CD4-positive, alpha-beta memory T cell (primary cell): ENCODE measurements at places on chromosomes 13 and 19. TPM values are rescaled to one million over a fixed set of nuclear protein-coding genes. Genes with fewer than 3 reads are reported as not detected.

- H3K27ac ChIP-seq: peak overlapping the region; percentile 70
- H3K4me3 ChIP-seq: peak overlapping the region; percentile 4
- H3K4me1 ChIP-seq: peaks cover 47% of the 10 kb centered on the region
These were observed 17.3 kb downstream of the SIGLEC8 start for GRCh38 chr19:51440846-51441409.

DNA sequence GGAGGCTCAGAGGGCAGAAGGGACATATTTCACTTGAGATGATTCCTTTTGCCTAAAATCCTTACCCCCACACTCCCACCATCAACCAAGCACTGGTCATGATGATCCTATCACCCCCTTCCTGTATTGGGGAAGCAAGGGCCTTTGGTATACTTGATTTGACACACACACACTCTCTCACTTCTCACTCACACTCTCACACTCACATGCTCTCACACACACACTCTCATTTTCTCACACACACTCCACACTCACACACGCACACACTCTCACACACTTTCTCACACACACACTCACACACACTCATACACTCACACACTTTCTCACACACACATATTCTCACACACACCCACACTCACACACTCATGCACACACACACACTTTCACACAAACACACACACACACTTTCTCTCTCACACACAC lies 8.6 kb downstream of the RGCC start:
- peaks cover 38% of the 10 kb centered on the region for H3K36me3 ChIP-seq
- peak overlapping the region; percentile 11 for H3K4me3 ChIP-seq
- H3K4me1 ChIP-seq: peaks cover 89% of the 10 kb centered on the region
- H3K27me3 ChIP-seq: no peaks in the 10 kb centered on the region

GRCh38 chr13:70729369-70729768 lies 621.1 kb upstream of the KLHL1 start:
- no peak for DNase-seq
- H3K4me3 ChIP-seq: no peak overlapping the region
- no peaks in the 10 kb centered on the region for H3K36me3 ChIP-seq

GRCh38 chr19:4266253-4267000 lies 12.6 kb upstream of the SHD start:
- no peaks in the 10 kb centered on the region for H3K27me3 ChIP-seq
- DNase-seq: no peak
- peaks cover 34% of the 10 kb centered on the region for H3K36me3 ChIP-seq
- no peak overlapping the region for H3K4me3 ChIP-seq
- peaks cover 7% of the 10 kb centered on the region for H3K4me1 ChIP-seq
- no peak overlapping the region for H3K27ac ChIP-seq

DNA sequence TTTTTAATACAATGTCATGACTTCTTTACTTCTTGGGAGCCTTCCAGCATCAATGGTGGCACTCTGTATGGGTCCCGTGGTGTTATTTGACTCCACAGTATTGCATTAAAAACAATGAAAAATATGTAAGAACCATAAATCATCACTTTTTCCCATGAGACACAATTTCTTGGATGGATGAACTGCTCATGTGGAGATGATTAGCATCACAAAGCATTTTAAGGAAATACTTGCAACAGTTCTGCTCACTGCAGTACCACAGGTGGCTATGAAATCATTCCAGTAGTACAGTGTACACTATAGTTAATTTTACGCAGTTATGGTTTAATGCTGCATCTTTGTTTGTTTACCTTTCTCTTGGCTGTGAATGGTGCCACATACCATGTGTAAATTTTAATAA lies 37.2 kb upstream of the C1QTNF9B start:
- no peak overlapping the region for H3K4me3 ChIP-seq
- H3K36me3 ChIP-seq: no peaks in the 10 kb centered on the region
- no peak for DNase-seq

DNA sequence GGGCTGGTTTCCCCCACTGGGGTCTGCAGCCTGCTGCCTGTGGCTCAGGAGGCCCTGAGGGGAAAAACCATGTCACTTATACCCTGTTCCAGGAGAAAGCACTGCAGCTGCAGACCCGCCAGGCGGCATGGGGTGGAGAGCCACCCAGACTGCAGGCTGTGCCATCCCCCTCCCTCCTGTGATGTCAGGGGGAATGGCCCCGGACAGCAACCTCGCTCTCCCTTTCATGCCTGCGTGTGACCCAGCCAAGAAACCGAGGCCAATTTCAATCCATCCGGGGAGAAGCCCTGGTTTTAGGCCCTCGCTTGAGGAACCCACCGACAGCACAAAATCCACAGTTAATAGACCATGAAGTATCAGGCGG lies 37.2 kb upstream of the MATK start:
- no peak for DNase-seq
- H3K4me1 ChIP-seq: peaks cover 12% of the 10 kb centered on the region
- no peak overlapping the region for H3K4me3 ChIP-seq
- no peak overlapping the region for H3K27ac ChIP-seq
- no peaks in the 10 kb centered on the region for H3K27me3 ChIP-seq
- no peaks in the 10 kb centered on the region for H3K36me3 ChIP-seq

- no peak for DNase-seq
- peak overlapping the region; percentile 99 for H3K27ac ChIP-seq
- peak overlapping the region; percentile 82 for H3K4me3 ChIP-seq
- peaks cover 52% of the 10 kb centered on the region for H3K36me3 ChIP-seq
These were observed 1.1 kb downstream of the PAF1 start for GRCh38 chr19:39389631-39390414.

DNA sequence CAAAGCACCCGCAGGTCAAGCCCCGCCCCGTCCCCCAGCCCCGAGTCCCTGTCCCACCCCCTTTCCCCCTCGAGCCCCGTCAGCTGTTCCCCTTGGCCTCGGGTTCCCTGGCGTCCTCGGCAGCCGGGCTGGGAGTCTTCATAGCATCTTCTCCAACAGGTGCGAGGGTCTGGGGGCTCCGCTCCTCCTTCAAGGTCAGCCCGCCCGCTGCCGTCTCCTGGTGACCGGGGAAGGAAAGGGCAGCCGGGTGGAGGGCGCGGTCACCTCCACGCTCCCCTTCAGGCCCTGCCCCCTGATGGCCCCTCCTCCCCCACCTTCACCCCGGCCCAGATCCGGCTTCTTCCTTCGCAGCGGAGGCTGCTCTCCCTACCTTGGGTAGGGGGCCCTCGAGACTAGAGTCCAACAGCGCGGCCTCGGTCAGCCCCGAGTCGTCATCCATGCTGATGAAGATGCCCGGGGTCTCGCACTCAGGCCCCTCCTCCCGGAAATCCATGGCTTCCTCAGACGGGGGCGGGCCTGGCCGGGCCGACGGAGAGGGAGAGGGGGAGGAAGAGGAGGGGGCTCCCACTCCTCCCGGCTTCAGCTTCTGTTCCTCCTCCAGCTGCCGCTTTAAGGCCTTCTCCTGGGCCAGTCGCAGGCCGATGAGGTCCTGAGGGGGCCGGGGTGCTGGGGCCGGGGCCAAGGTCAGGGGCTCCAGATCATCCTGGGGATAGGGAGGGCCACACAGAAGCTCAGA lies 541 bp upstream of the RSPH6A start:
- H3K27ac ChIP-seq: no peak overlapping the region
- no peak overlapping the region for H3K4me3 ChIP-seq
- H3K4me1 ChIP-seq: peaks cover 4% of the 10 kb centered on the region
- no peak for DNase-seq

GRCh38 chr13:28574617-28575142 lies 79.8 kb upstream of the FLT1 start:
- no peaks in the 10 kb centered on the region for H3K4me1 ChIP-seq
- no peaks in the 10 kb centered on the region for H3K36me3 ChIP-seq
- DNase-seq: no peak
- no peak overlapping the region for H3K4me3 ChIP-seq
- H3K27ac ChIP-seq: no peak overlapping the region
- H3K27me3 ChIP-seq: no peaks in the 10 kb centered on the region

DNA sequence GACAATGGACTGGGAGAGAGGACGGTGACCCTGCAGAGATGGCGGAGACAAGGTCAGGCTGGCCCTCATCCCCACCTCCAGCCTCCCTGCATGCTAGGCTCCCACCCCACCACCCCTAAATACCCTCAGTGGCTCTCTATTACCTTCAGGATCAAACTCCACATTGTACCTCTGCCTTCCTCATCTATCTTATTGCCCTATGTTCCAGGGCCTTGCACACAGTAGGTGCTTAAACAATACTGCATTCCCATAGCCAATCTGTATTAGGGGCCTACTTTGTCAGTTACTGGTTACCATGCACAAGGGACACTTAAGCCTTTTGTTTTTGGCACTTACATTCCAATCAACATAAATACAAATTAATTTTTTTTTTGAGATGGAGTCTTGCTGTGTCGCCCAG lies 6.5 kb downstream of the PALM3 start:
- no peak overlapping the region for H3K27ac ChIP-seq
- H3K27me3 ChIP-seq: peaks cover 17% of the 10 kb centered on the region
- peaks cover 23% of the 10 kb centered on the region for H3K36me3 ChIP-seq
- H3K4me1 ChIP-seq: peaks cover 18% of the 10 kb centered on the region

DNA sequence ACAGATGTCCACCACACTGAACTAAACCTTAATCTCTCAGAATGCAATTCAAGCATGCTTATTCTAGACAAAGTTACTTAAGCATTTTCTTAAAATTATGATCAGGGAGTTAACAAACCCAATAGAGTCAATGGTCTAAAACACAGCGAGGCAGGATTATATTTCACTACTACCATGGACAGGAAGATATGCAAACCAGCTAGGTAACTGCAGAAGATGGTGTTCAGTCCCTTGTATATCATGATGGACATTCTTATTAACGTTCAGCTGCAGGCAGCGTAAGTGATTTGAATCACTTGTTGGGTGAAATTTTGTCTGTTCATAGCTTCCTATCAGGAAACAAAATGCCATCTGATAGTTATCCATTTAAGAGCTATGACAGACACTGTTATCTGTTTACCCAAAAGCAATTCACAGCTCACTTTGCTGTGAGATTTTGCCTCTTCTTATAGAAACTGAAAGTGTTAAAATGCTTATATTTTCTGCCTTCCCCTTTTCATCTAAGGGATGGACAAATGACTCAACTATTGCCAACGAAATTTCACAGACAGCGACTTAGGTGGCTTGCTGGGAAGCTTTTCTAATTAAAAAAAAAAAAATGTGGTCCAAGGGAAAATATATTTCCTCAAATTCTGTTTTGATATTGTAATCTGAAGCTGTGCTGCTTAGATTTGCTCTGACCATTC lies 591.9 kb downstream of the DACH1 start:
- H3K27me3 ChIP-seq: no peaks in the 10 kb centered on the region
- no peak overlapping the region for H3K4me3 ChIP-seq
- DNase-seq: no peak
- H3K4me1 ChIP-seq: no peaks in the 10 kb centered on the region

DNA sequence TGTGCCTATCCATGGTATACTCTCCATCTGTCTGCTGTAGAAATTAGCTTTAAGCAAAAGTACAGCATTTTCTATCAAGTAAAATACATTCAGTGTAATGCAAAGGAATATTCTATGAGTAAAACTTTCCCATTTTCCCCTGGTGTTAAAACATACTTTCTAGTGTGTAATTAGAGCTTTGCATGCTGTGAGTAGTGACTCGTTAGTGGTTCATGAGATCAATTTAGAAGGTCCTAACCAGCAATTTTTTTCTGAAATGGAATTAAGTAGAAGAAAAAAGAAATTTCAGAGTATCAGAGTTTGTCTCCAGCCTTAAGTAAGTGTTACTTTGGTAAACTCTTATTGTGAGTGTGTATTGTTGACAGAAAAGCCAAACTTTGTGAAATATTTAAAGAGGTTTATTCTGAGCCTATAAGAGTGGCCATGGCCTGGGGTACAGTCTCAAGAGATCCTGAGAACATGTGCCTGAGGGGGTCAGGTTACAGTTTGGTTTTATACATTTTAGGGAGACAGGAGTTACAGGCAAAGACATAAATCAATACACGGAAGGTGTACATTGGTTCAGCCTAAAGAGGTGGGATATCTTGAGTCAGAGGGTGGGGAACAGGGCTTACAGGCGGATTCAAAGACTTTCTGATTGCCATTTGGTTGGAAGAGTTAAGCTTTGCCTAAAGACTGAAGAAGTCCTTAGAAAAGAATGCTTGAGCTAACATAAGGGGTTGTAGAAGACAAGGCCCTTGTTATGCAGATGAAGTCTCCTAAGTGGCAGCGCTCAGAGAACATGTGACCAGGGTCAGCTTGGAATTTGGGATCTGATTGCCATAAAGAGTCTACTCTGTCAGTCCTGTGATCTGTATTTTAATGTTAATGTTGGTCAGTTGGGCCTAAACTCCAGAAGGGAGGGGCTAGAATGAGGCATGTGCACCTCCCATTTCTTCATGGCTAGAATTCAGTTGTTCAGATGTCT lies 25.5 kb downstream of the FAM187B start:
- H3K4me3 ChIP-seq: no peak overlapping the region
- DNase-seq: no peak
- H3K27me3 ChIP-seq: no peaks in the 10 kb centered on the region

DNA sequence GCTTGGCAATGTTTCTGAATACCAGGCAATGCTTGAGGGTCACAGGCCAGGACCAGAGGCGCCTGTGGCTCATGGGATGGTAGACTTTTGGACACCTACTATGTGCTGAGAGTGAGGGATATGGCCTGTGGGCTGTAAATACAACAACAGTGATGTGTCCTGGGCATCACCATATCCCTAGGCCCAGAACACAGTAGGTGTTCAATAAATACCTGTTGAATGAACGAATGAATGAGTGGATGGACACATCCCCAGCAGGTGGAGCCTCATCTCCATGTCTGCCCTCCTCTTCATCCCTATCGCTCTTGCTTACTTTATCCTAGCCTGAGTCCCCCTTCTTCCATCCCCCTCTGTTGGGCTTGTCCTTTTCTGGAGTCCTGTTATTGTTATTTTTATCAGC lies 16.5 kb upstream of the NANOS2 start:
- H3K27me3 ChIP-seq: peaks cover 5% of the 10 kb centered on the region
- H3K4me3 ChIP-seq: no peak overlapping the region
- no peak overlapping the region for H3K27ac ChIP-seq
- H3K4me1 ChIP-seq: peaks cover 8% of the 10 kb centered on the region

The PSG4 gene
- total RNA-seq: not detected

The CACNG6 gene
- not detected for total RNA-seq
